ENCODE measurements at places on chromosomes 7 and 10.
A peak's percentile ranks its signal among the peaks of the same experiment; 100 is the strongest.

DNA sequence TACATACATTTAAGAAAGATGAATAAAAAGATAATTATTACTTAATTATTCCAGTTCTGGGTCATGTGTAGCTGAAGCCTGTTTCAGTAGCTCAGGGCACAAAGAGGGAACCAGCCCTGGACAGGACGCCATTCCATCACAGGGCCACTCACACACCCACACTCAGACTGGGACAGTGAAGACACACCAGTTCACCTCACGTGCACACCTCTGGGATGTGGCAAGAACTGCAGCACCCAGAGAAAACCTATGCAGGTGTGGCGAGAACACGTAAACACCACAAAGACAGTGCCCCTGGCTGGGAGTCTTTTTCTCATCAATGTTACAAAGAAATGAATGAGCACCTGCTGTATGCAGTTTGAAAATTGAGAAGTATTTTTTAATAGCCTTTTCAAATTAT is 1.6 kb upstream of the IDI1 start:
- no peak for DNase-seq

- DNase-seq, result no peak
Observed at GRCh38 chr7:73521636-73522104, 423 bp downstream of the BAZ1B start.

- DNase-seq, result peak; percentile 53
Observed at GRCh38 chr7:101861218-101861775, 43.9 kb downstream of the CUX1 start.

GRCh38 chr7:67470256-67470751 is 473.7 kb downstream of the TYW1 start:
- peak; percentile 71 for DNase-seq

GRCh38 chr10:114638821-114639625 is 19.1 kb downstream of the ABLIM1 start:
- no peak for DNase-seq

DNA sequence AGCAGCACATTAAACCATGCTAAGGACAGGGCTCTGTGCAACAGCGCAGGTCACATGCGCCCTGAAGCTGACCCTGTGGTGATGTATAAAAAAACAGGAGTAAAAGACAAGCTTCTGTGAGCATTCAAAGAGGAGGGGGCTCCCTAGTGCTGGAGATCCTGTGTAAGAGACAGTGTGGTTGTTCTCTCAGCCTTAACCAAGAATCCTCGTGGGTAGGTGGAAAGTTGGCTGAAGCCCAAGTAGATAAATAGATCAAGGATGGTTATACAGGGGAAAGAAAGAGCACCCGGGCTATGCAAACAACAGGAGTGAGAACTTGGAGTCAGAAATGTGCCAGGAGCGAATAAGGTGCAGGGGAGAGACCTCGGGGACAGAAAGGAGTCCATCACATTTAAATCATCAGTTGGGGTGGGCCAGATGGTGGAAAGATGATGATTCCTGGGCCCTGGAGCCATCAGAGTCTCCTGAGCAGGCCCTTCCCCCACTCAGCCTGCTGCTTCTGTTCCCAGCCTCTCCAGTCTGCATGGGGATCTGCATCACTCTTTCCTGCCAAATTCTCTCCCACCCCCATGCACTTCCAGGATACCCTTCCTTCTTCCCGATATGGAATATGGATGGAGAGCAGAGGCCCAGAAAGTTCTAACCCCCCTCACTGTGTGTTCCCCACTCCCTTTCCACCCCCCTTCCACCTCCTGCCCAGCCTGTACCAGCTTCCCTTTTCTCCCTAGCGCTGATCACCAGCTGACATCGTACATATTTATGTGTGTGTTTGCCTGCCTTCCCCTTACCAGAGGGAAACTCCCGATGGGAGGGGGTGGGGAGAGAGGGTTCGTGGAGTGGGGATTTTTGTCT is 78.1 kb upstream of the PRR15 start:
- no peak for DNase-seq

DNA sequence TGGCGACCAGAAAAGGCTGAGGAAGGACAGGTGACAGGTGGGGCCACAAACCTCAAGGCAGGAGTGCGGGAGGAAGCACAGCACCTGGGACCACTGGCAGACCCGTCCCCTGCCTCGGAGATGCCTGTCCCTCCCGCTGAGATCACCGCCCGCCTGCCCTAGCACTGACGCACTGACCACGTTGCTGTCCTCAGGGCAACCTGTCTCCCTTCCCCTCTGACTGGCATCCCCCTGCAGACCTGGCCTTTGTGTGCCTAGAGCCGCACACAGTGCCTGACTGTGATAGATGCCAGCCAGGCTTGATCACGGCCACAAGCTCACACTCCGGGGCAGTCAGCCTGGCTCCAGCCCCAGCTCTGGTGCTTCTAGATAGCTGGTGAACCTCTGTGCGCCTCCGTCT is 58.4 kb upstream of the EN2 start:
- no peak for DNase-seq

- DNase-seq, result no peak
Observed at GRCh38 chr7:55521512-55521911, 50.8 kb downstream of the VOPP1 start.
